Stimulated activated CD8-positive, alpha-beta memory T cell treated with anti-CD3 and anti-CD28 coated beads, Interleukin-7, amount 100 ng/mL, for 48 hours (primary cell): ENCODE measurements at places on chromosomes 2 and 18.

- no peak for DNase-seq
Observed at GRCh38 chr2:225582355-225583116, 183.0 kb downstream of the NYAP2 start.

- DNase-seq, result no peak
Observed at GRCh38 chr2:118834440-118834810, 13.0 kb downstream of the EN1 start.

DNA sequence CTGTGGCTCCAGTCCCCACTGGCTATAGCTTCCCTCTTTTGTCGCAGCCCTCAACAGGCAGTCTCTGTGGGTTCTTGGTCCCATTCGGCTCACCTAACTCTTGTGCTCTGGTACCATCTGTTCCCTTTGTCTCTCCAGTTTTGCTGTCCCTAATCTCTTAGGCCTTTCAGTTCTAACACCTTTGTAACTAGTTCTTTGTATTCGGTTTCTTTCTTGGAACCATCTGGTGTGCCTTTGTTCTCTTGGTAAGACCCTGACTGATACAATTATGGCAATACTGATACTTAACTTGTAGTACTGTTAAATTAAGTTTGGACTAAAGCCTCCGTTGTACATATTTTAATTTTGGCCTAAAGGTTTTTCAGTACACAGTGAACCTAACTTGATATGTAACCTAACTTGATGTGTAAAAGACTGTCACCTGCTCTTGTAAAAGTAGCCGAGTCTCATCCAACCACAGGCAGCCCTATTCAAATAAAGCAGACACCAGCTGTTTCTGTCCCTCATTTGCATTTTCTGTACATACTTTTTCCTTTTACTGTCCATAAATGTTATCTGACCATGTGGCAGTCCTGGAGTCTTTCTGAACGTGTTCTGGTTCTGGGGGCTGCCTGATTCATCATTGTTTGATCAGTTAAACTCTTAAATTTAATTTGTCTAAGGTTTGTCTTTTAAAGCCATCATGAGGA is 4.8 kb upstream of the MRPL44 start:
- DNase-seq, result no peak

DNA sequence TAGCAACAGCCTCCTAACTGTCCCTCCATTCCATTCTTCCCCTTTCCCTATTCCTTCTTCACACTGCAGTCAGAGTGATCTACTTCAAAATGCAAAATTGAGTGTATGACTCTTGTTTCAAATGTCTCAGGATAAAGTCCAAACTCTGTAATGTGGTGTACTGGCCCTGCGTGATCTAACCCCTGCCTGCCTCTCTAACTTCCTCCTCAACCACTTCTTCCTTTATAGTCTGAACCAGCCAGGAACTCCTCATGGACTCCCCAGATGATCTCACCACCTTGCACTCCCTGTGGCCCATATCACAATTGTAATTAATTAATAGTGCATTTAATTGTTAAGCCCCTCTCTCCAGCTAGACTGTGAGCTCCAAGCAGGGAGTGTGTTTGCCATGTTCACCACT is 3.1 kb upstream of the B3GNT2 start:
- DNase-seq, result no peak

GRCh38 chr18:38047820-38048219 is 482.2 kb upstream of the CELF4 start:
- DNase-seq, result no peak

DNA sequence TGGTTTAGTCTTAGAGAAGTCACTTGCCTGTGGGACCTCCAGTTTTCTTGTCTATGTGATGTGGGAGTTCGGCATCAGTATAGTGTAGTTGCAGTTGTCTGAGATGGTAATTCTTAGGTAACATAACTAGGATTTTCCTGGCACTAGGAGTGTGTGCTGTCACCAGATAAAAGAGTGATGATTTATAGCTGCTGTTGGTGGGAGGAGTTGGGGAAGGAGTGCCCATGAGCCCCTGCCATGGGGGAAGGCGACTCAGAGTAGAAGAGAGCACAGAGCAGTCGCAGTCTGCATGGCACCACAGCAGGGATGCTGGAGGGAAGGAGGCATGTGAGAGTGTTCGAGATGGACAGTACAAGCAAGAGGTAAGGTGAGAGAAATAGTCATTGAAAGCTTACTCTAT is 38.7 kb downstream of the ATP9B start:
- DNase-seq, result no peak

DNA sequence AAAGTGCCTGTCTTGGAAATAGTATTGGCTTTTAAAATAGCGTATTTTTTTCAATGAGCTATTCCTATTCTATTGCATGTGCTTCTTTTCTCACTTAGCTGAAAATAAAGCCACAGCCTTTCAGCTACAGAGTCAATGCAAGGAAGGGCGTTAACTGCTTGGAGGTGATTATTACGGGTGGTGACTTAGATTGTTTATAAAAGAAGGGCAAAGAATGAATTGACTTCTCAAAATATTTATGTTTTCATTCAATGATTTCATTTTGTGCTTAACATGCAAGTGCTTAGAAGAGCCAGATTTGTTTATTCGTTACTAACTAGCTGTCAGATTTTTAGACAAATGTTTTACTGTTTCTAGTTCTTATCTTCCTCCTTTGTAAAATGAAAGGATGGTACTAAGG is 2.8 kb upstream of the CHN1 start:
- no peak for DNase-seq

GRCh38 chr18:79917169-79917852 is 34.1 kb downstream of the SLC66A2 start:
- DNase-seq, result no peak

- DNase-seq, result no peak
Observed at GRCh38 chr18:36415171-36415570, 117.7 kb downstream of the FHOD3 start.

DNA sequence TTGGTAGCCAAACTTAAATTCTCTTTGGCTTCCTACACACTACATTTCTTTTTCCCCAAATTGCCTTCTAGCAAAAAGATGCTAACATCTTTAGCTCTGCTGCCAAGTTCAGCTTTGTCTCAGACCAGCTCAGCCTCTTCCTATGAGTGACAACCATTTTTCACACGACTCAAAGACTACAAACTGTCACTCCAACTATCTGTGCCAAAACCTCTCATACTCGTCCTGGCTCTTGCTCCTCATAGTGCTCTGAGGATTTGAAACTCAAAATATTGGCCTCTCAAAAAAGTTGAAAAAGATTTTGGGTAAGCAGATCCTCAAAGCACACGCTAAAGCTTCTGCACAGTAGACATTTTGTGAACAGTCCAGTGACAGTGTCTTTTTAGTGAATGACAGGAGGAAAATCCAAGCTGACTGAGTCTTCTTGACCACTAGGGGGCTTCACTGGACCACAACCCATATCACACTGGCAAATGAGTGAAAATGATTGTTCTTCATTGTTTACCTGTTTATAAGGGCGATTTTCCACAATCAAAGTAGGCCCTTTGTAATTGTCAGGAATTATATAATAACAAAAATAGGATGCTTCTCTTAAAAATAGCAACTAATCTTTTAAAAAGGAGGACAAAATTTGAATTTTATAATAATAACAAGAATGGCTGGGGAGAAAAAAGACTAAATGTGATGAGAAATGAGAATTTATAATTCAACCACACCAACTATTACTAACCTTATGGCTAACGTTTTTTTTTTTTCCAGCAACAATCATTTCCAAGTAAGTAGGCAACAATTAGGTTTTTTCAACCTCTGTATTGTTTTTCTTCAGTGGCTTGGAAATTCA is 85.5 kb upstream of the PGAP1 start:
- DNase-seq, result no peak

DNA sequence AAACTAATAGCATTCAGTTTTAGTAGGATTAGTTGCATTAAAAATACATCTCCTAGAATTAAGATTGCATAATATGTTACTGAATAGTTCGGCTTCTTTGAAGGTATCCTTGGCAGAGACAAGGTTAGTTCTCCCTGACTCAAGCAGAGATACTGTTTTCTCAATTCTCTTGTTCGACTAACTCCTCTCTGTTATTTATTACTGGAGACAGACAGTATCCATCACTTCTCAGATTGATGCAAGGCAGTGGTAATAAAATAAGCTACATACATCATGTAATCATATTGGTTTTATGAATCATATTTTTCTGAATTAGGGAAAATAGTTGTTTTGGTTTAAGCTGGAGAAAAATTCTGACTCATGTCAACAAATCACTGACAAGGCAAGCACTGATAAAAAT is 134.8 kb downstream of the SLC8A1 start:
- no peak for DNase-seq

- DNase-seq, result no peak
Observed at GRCh38 chr18:50700245-50701165, 119.3 kb downstream of the MRO start.

GRCh38 chr2:157540102-157540501 is 88.6 kb downstream of the ACVR1C start:
- no peak for DNase-seq

- DNase-seq, result no peak
Observed at GRCh38 chr18:54119524-54120019, 104.9 kb downstream of the MBD2 start.

- DNase-seq, result no peak
Observed at GRCh38 chr2:112712903-112713584, 7.8 kb upstream of the NT5DC4 start.

DNA sequence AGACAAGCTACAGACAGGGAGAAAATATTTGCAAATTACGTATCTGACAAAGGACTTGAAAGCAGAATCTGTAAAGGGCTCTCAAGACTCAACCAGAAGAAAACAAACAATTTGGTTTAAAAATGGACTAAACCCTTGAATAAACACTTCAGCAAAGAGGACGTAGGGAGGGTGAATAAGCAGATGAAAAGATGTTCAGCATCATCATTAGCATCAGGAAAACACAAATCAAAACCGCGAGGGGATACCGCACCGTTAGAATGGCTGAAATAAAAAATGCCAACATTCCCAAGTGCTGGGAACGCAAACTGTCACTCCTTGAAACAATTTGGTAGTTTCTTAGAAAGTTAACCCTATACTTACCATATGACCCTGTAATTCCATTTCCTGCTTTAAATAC is 136.7 kb downstream of the MBP start:
- DNase-seq, result no peak

DNA sequence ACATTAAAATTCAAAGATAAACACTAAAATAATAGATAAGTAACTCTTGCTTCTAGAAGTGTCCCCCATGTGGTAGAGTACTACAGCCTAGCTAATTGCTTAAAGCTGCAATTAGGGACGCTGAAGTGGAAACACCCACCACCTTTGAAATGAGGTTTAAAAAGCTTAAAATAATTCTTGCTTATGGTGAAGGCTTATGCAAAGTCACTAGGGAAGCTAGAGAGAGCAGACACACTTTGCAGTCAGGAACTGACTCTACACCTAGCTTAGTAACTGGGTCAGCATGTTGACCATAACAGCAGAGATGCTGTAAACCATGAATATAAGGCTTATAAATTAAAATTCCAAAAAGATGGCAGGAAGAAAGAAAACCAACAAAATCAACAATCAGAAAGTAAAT is 65.4 kb upstream of the DSG1 start:
- DNase-seq, result no peak

- DNase-seq, result no peak
Observed at GRCh38 chr2:207704078-207704477, 7.4 kb upstream of the CCNYL1 start.

GRCh38 chr2:84288293-84288692 is 170.8 kb downstream of the SUCLG1 start:
- DNase-seq, result no peak

DNA sequence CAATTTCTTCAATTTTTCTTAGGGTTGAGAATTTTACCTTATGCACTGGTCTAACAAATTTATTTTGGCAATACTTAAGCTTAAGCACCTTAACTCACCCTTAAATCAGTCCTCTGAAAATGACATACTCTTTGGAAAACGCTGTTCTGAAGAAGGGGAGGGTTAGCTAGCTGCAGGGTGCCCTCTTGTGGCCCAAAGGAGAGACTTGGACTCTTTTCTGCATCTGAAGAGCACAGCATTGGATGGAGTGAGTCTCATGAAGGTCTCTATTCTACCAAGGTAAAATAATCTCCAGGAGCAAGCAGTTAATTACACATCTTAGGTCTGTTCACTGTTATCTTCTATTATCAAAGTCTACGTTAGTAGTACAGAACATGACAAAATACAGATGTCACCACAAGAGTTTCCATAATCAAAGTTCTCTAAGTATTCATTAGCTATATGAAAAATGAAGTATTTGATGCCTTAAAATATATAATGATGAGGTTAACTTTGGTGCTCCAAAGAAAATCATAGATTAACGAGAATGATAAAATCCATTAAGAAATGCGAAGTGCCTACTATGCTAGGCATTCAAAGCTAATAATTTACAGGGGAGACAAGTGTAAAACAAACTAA is 24.4 kb downstream of the PUM2 start:
- DNase-seq, result no peak

DNA sequence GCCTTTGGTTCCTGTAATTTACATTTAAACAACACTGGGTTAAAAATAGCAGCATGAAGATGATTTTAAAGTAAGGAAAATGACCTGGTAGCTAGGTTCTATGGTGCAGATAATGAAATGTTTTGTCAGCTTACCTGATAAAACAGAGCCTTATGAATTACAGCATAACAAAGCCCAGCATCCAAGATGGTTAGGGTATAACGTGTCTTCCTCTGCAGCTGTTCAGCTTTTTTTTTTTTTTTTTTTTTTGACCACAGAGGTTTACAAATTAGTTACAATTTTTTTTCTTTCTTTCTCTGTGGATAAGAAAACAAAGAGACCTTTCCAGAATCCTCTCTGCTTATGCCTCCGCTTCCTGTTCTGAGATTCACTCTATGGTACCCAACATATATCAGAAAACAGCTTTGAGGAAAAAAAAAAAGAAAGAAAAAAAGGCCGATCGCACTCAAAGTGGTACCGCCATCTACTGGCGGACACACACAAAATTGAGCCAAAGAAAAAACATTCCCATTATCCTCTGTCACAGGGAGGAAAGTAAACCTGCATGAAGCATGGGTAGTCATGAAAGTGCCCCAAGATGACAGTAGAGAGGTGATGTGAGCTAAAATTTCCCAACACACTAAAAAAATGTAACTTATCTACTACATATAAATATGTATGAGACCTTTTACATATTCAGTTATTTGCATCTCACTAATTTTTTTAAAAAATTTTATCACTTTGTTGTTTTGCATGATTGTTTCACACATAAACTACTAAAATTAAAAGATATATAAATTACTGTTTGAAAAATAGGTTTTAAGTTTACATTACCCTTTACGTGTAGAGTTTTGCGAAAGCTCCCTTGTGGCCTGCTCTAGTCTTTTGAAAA is at the start of gene SCN3A:
TSS of gene SCN3A (minus strand) at position 362 of the 871 bp plus-strand sequence. CDS start 27,656 bp downstream, outside the sequence.
- DNase-seq, result no peak

DNA sequence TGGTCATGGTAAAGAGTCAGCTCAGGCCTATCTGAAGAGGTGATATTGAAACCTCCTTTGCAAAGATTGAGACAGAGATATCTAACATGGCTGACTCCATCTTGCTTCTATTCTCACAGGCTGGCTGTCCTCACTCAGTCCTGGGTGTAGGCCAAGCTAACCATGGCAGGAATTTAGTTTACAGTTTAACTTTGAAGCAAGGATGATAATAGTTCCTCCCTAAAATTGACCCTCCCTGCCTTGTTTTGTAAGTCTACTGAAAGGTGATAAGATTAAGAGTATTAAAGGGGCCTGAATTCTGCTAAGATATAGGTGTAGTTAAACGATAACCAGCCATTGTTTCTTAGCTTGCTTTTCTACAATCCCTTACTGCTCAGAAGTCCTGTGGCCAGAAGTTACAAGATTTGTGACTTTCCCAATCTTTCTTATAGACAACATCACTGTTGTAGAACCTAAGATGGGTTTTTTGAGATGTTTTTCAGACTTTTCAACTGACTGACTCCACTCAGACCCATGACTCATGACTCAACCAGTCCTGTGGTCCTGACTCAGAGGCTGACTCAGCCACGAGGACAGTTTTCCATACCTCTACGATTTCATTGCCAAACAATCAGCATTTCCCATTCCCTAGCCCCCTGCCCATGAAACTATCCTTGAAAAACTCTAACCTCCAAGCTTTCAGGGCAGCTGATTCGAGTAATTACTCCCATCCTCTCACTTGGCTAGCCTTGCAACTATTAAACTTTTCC is 195.7 kb upstream of the SESTD1 start:
- no peak for DNase-seq
